ENCODE measurements at places on chromosomes 16 and 17.

DNA sequence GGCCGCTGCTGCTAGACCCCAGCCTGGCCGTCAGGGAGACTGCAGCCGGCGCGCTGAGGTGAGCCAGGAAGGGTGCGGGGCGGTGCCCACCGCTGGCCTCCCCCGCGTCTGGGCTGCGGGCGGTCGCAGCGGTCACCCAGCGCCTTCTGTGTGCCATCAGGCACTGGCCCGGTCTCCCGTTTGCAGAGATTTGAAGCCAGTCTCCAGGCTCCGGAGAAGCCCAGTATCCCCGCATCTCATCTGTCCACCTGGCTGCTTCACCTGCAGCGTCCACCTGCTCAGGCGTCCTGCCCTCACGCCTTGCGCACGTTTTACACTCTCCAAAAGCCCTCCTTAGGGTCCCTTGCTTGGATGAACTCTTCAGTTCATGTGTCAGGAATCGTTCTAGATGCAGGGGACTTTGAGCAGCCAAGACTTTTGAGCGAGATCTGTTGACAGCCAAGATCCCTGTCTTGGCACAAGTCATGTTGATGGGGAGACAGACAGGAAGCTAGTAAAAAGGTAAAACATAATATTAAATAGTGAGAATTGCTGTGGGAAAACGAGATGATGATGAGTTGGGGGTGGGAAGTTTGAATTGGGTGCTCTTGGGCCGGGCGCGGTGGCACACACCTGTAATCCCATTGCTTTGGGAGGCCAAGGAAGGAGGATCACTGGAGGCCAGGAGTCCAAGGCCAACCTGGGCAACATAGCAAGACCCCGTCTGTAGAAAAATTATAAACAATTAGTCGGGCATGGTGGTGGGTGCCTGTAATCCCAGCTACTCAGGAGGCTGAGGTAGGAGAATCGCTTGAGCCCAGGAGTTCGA, 916 bp downstream of the HEATR3 start:
- DNase-seq: no peak

DNA sequence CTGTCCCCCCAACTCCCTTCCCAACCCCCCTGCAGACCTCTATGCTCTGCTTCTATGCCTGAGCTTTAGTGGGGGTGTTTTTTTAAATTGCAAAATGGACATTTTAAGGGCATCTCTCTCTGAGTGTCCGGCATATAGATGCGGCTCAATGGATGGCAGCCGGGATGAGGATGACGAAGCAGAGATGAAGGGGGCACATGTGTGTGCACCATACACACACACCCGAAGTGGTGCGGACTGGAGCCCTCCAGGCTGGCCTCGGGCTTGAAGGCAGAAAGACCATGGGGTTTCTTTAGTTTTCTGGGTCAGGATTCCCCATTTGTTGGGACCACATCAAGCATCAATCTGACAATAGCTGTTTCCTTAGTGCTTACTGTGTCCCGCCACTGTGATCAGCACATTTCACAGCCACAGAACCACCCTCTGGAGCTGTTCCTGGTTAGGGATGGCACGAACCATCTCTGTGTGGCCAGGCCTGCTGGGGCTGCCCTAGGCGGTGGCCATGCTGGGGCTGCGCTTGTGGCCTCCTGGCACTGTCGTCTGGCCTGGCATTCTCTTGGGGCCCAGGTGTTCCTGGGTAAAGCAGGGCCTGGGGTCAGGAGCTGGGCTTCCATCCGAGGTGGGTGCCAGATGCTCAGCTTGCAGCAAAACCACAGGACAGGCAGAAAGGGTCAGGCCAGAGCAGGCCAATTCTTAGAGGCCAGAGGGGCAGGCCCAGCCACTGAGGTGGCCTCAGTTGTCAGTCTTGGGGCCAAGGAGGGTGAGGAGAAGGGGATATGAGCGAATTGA, 49.9 kb downstream of the NT5M start:
- no peak for DNase-seq

- DNase-seq: no peak
These were observed 6.6 kb downstream of the ENDOV start for GRCh38 chr17:80421381-80422090.

- no peak for DNase-seq
These were observed 7.8 kb downstream of the SOX8 start for GRCh38 chr16:989354-989814.

DNA sequence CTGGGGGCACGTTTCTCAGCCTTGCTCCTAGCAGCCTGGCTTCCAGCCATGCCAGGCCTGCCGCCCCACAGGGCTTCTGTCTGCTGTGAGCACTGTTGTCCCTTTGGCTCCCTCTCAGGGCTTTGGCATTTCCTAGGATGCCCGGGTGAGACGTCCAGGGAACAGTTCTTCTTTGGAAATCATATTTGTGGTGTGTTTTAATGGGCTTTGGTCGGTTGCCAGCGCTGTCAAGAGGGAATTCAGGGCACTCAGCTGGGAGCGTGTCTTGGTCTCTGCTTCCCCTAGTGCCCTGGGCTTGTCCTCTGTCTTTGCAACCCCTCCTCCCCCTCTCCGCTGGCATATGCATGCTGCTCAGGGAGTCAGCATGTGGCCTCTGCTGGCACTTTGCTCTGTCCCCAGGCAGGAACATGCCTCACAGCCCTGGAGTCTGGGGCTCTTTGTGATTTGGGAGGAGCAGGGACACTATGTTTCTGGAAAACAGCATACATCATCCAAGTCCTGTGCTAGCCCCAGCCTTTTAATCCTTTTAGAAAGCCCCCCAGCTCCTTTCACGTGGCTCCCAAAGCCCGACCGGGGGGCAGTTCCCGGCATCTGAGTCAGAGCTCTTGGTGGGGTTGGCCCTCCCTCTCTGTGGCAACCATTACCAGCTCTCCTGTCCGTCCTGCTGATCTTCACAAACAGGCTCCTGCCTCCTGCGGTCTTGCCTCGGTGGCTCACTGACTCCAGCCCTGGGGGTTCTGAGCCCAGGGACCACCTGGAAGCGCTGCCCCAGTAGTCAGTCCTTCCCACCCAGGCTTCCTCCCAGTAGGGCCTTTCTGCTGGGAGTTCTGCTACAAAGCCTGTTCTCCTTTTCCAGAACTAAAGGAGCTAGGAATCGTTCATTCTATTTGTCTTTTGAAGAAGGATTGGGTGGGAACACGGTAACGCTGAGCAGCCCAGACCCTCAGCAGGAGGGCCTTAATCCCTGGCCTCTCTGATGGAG, 26.7 kb downstream of the SAP30BP start:
- no peak for DNase-seq

GRCh38 chr17:75499313-75500022, 15.9 kb downstream of the CASKIN2 start:
- DNase-seq: no peak

DNA sequence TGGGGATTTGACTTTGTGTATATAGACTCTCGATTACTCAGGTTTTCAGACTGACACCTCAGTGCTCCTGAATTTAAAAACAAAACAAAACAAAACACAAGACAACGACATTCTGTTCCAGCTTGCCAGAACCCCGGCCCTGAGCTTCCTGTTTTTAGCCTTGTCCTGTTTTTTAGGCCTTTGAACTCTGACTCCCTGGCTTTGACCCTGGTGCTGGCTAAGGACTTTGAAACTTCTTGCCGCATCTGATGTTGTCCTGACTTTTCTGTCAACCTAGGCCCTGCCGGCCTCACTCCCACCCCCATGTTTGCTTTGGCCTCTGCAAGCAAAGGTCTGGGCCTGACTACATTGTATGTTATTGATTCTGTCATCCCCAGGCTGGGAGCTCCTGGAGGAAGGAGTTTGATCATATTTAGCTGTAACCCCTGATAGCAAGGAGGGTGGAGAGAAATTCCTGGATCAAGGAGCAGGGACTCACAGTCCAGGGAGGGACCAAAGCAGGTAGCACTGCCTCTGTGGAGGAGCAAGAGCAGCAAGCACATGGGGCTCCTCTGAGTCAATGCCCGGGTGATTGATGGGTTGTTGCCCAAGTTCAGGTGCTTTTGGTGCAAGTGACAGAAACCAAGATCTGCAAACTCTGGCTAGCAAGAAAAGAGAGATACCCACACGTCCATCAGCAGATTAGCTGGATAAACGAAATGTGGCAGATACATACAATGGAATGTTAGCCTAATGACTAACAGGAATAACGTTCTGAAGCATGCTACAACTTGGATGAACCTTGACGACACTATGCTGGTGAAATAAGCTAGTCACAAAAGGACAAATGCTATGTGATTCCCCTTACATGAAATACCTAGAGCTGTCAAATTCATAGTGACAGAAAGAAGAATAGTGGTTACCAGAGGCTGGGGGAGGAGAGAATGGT, 7.7 kb downstream of the CCL16 start:
- DNase-seq: no peak

GRCh38 chr16:53055541-53056391, 975 bp downstream of the CHD9 start:
- no peak for DNase-seq

GRCh38 chr17:59892251-59892923, 356 bp downstream of the TUBD1 start:
- DNase-seq: no peak

- DNase-seq: no peak
These were observed 14.9 kb downstream of the CEP112 start for GRCh38 chr17:66177048-66177447.
